Articular chondrocyte of knee joint (primary cell): ENCODE measurements at places on chromosomes 6 and 20. TPM values are rescaled to one million over a fixed set of nuclear protein-coding genes. Genes with fewer than 3 reads are reported as not detected.

Gene PLA2G7
- not detected in 2 replicates for total RNA-seq

Gene TMEM200A
- total RNA-seq: 27.4 and 54.5 TPM in 2 replicates

Gene TCF21
- total RNA-seq: not detected in 2 replicates

Gene POPDC3
- total RNA-seq: 71.8 and 73.3 TPM in 2 replicates

Gene SYCP2L
- total RNA-seq: 0.13 and 0.43 TPM in 2 replicates

Gene NKX2-2
- not detected in 2 replicates for total RNA-seq

Gene UNC5CL
- 0.11 and 0.26 TPM in 2 replicates for total RNA-seq

Gene SLC17A4
- not detected in 2 replicates for total RNA-seq

Gene ADTRP
- total RNA-seq: 1.9 and 2.5 TPM in 2 replicates

Gene MTO1
- total RNA-seq: 37.0 and 42.9 TPM in 2 replicates

Gene MUC21
- total RNA-seq: not detected in 2 replicates

Gene SLC22A2
- total RNA-seq: 0.11 TPM in 1 of 2 replicates, not detected in the other

Gene VGLL2
- not detected in 2 replicates for total RNA-seq

Gene GABRR1
- total RNA-seq: not detected in 2 replicates

Gene MAP7
- 0.78 and 1.4 TPM in 2 replicates for total RNA-seq

Gene PACSIN1
- total RNA-seq: not detected in 2 replicates

Gene RUNX2
- total RNA-seq: 0.91 and 1.1 TPM in 2 replicates

Gene NR2E1
- not detected in 2 replicates for total RNA-seq

Gene ADGRF5
- total RNA-seq: not detected in 2 replicates

Gene CST1
- total RNA-seq: not detected in 2 replicates

Gene LY6G6C
- not detected in 2 replicates for total RNA-seq

Gene SPATS1
- total RNA-seq: 0.13 TPM in 1 of 2 replicates, not detected in the other

Gene ZNFX1
- 69.0 and 80.1 TPM in 2 replicates for total RNA-seq

Gene HCRTR2
- not detected in 2 replicates for total RNA-seq

Gene CDH4
- total RNA-seq: not detected in 2 replicates

Gene MAS1L
- total RNA-seq: not detected in 2 replicates

Gene BEND6
- total RNA-seq: 27.1 and 33.3 TPM in 2 replicates

Gene BACH2
- 0.91 and 1.3 TPM in 2 replicates for total RNA-seq

Gene C6orf141
- not detected in 2 replicates for total RNA-seq

Gene LSM2
- total RNA-seq: 28.3 and 32.4 TPM in 2 replicates

Gene CTCFL
- not detected in 2 replicates for total RNA-seq

Gene ACOT8
- 25.4 and 25.5 TPM in 2 replicates for total RNA-seq

Gene PCED1A
- 15.2 and 19.1 TPM in 2 replicates for total RNA-seq
